ENCODE measurements at places on chromosomes 7 and 10.

- DNase-seq = no peak
These were observed 538.7 kb upstream of the MGMT start for GRCh38 chr10:128928231-128928836.

DNA sequence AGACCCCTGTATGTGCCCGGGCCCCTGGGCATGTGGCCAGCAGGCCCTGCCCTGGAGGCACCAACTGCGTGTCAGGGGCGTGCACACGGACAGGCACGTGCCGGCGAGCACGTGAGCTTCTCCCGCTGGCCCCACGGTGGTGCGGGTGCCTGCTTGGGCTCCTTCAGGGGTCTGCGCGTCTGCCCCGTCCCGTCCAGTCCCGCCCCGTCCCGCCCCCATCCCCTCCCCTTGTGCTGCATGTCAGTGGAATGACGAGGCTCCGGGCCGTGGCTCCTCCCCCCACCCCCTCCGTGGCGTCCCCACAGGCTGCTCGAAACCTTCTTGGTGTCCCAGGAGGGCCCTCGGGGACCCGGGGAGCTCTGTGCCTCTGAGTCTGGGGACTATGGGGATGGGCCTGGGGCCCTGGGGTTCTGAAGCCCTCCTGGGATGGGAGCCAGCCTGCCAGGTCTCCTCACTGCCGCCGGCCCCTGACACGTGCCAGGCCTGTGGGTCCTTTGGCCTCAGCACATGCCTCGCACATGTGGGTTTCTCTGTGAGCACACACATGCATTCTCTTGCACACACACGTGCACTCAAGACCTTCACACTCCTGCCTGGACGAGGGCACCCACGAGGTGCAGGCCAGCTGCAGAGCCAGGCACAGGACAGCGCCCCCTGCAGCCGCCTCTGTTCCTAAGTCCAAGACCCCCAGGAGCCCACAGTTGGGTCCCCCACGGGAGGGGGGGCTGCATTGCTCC, 27.5 kb upstream of the AMZ1 start:
- no peak for DNase-seq

DNA sequence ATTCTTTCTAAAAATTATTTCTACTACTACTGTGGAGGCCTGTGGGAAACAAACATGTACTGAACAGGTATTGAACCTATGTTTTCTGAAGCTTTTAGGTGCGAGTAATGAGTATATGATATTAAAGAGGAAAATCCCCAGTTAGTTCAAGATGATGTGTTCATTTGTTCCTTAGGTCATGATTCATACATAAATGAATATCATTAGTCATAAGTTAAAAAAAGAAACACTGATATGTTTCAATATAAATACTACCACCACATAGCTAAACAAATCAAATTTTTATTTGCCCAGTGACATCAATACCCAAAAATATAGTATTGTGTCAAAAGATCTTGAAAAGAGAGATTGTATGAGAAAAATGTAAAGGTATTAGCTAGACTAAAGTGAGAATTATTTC, 210.7 kb upstream of the GNAI1 start:
- no peak for DNase-seq

DNA sequence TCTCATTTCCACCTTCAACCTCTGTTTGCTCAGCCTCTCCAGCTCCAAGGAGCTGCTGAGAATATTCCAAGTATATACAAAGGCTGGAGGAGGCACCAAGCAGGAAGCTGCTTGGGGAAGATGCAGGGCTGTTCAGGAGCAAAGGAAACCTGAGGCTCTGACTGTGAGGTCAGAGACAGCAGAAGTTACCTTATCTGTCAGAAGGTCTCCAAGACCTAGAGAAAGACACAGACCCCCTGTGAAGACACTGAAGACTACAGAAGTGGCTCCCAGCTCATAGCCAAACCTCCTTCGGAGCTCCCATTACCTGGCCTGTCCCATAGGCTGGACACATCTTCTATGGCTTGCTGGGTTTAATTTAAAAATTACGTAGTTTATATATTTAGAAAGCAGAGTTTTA, 53.2 kb downstream of the PKD1L1 start:
- no peak for DNase-seq

GRCh38 chr7:42234736-42235135, 2.3 kb downstream of the GLI3 start:
- DNase-seq = no peak

- no peak for DNase-seq
These were observed 128.1 kb downstream of the BAMBI start for GRCh38 chr10:28805390-28805789.

GRCh38 chr7:26398427-26398755, 106.7 kb downstream of the SNX10 start:
- DNase-seq = no peak

DNA sequence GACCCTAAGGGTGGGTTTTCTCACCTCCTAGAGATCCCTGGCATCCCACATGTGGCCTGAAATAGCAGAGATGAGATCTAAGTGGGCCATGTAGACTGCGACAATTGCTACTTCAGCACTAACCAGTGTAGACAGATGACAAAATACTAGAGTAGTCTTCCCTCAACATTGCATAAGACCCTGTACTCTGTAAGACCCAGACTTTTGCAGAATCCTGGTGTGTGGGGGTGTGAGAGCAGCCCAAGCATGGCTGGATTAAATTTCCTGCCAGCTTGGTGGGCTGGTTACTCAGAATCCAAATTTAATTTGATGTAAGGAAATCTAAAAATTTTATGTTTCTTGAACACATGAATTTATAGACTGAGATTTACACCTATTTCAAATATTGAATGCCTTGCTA, 88.3 kb downstream of the ZNF365 start:
- DNase-seq = no peak

- peak; percentile 54 for DNase-seq
These were observed 42.7 kb downstream of the LDB3 start for GRCh38 chr10:86710987-86711512.

- no peak for DNase-seq
These were observed 25.9 kb upstream of the DDC start for GRCh38 chr7:50591098-50591479.

DNA sequence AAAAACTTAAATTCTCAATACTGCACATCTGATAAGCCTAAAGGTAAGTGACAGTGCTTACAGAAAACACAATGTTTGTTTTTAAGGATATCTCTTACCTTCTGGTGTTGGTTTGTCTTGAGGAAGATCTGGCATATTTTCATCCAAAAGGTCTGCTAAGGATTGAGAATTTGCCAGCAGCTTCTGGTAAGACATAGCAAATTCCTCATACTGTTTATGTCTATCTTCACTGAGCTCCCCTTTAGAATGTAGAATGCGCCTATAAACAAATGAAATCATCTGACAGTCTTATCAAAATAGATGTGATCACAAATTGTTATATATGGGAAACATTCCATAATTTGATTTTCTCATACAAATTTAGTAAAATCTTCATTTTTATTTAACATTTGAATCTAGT, 28.7 kb downstream of the UPF2 start:
- no peak for DNase-seq

- DNase-seq = no peak
These were observed 114.0 kb downstream of the WDFY4 start for GRCh38 chr10:48798481-48799254.

- DNase-seq = no peak
These were observed 772.9 kb downstream of the SORCS3 start for GRCh38 chr10:105413997-105414396.

DNA sequence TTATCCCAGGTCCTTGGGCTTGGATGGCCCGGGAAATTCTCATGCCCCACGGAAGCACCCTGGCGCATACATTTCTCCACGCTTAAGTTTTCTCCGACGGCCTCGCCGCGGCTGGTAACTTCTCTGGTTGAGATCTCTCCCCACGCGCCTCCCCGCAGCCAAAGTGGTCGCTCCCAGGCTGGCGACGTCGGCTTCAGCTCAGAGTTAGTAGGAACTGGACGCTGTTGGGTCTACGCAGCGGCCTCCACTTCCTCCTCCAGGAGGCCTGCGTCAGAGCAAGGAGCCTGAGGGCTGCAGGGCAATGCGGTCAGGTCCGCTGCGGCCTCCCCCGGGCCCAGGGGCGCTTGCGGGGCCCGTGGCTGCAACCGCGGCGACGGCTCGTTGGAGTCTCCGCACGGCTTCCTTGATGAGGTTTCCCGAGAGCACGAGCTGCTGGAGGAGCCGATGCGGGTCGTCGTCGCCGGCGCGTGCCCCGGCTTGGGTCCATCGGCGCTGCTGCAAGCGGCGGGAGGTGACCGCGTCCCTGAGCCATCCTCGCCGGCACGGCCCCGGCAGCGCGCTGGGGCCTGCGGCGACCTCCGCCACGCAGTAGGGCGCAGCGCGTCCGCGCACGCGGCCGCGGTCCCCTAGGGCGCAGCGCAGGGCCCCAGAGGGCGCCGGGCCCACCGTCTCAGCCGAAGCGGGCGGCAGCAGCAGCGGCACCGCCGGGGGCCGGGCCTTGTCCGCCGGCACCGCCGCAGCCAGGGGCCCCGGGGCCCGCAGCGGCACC, 744 bp downstream of the FRAT2 start:
- no peak for DNase-seq

All from stimulated activated CD8-positive, alpha-beta memory T cell treated with anti-CD3 and anti-CD28 coated beads, Interleukin-7, amount 100 ng/mL, for 24 hours (primary cell).